Muscle of leg (tissue), 16 donors: ENCODE measurements at places on chromosomes 16 and 17.

- H3K27me3 ChIP-seq = no peaks in the 10 kb centered on the region
- H3K4me3 ChIP-seq = no peak overlapping the region
- H3K27ac ChIP-seq = no peak overlapping the region
- no peaks in the 10 kb centered on the region for H3K4me1 ChIP-seq
These were observed 19.2 kb upstream of the ABAT start for GRCh38 chr16:8655184-8655717.

GRCh38 chr17:34725008-34725407 lies 145.6 kb downstream of the TMEM132E start:
- H3K27me3 ChIP-seq = peaks cover 7% of the 10 kb centered on the region
- DNase-seq = no peak
- no peak overlapping the region for H3K27ac ChIP-seq
- H3K4me1 ChIP-seq = no peaks in the 10 kb centered on the region

DNA sequence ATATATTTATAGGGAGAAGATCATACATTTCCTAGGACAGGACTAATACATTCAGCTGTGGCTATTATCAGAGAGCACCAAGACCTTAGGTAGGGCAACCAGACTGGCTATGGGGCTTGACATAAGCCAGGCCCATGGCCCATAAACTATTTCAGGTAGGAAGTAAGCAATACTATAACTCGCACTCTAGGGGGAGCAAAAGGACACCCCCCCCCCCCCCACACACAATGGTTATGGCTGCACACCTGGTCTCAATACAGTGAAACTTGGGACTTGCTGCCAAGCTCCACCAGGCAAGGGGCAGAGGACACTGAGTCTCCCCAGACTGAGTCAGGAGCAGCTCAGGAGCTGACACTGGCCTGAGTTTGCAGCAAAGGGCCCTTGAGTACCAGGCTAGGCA lies 348.9 kb upstream of the ASIC2 start:
- H3K4me1 ChIP-seq = peaks cover 7% of the 10 kb centered on the region
- H3K27me3 ChIP-seq = peaks cover 13% of the 10 kb centered on the region
- no peaks in the 10 kb centered on the region for H3K36me3 ChIP-seq
- no peak overlapping the region for H3K27ac ChIP-seq
- no peak for DNase-seq

DNA sequence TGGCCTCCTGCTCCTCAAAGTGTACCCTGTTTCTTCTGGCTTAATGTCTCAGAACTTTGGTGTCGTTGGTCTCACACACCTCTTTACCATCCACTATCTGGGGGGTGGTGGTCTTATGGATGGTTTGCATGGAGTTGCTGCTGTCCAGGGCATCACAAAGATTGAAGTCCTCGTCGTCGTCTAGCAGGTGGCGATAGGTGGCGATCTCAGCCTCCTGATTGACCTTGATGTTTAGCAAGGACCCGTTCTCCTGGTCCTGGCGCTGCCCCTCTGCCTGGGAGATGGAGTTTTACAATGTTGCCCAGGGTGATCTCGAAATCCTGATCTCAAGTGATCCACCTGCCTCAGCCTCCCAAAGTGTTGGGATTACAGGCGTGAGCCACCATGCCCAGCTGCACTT lies 31.1 kb upstream of the HELZ start:
- H3K4me3 ChIP-seq = no peak overlapping the region
- H3K4me1 ChIP-seq = peaks cover 15% of the 10 kb centered on the region
- DNase-seq = no peak
- H3K36me3 ChIP-seq = no peaks in the 10 kb centered on the region
- H3K27me3 ChIP-seq = no peaks in the 10 kb centered on the region

GRCh38 chr17:67813803-67814180 lies 11.5 kb upstream of the BPTF start:
- H3K27ac ChIP-seq = no peak overlapping the region
- no peaks in the 10 kb centered on the region for H3K4me1 ChIP-seq
- H3K4me3 ChIP-seq = no peak overlapping the region

DNA sequence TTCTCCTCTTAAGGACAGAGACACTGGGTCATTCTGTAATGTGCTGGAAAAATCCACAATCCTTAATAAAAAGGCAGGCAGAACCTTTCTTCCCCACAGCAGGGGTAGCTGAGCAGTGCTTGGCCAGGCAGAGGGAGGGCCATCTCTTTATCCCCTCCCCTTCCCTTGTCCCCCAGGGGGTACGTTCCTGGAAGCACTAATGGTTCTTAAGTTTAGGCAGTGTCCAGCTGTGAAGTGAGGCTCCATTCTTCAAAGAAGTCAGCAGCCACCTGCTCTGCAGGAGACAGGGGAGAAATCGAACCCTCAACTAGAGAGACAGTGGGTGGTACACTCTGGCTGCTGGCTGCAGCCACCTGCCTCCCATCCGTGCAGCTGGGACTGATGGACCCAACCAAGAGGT lies 533.9 kb upstream of the CDH11 start:
- peaks cover 21% of the 10 kb centered on the region for H3K4me1 ChIP-seq
- H3K4me3 ChIP-seq = no peak overlapping the region
- no peaks in the 10 kb centered on the region for H3K36me3 ChIP-seq
- H3K27me3 ChIP-seq = peaks cover 12% of the 10 kb centered on the region
- H3K27ac ChIP-seq = no peak overlapping the region

GRCh38 chr17:7684851-7685532 lies 2.3 kb downstream of the TP53 start:
- H3K4me1 ChIP-seq = peaks cover 17% of the 10 kb centered on the region
- peak overlapping the region; percentile 98 for H3K27ac ChIP-seq
- H3K27me3 ChIP-seq = no peaks in the 10 kb centered on the region
- peak overlapping the region; percentile 83 for H3K4me3 ChIP-seq

DNA sequence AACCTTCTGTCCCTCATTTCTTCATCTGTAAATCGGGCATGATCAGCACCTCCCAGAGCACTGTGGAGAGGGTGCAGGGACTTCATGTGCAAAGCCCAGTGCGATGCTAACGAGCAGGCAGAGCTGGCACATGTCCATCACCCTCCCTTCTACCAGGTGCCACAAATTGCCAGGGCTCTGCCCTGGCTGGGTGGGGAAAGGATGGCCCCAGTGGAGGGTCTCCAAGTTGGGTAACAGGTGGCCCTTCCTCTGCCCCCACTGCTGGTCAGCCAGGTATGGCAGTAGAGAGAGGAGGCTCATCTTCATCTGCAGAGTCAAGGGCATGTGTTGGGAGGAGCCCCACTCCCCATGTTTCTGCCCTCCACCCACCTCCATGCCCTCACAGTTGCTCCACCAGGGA lies 61.5 kb upstream of the CDH5 start:
- peaks cover 10% of the 10 kb centered on the region for H3K4me1 ChIP-seq
- DNase-seq = no peak
- no peak overlapping the region for H3K4me3 ChIP-seq
- no peaks in the 10 kb centered on the region for H3K27me3 ChIP-seq

GRCh38 chr16:212999-213398 lies 16.2 kb downstream of the LUC7L start:
- peaks cover 70% of the 10 kb centered on the region for H3K36me3 ChIP-seq
- no peaks in the 10 kb centered on the region for H3K27me3 ChIP-seq
- no peak overlapping the region for H3K27ac ChIP-seq
- H3K4me1 ChIP-seq = no peaks in the 10 kb centered on the region

- no peaks in the 10 kb centered on the region for H3K27me3 ChIP-seq
- peak; percentile 84 for DNase-seq
- peak within 1 kb of the TSS; percentile 51 for H3K27ac ChIP-seq
- H3K4me3 ChIP-seq = peak within 1 kb of the TSS; percentile 74
- H3K36me3 ChIP-seq = peaks cover 56% of the 10 kb centered on the region
- H3K4me1 ChIP-seq = peaks cover 34% of the 10 kb centered on the region
These were observed at the start of gene NME3 for GRCh38 chr16:1771188-1771863. TSS of gene NME3 (minus strand) at chr16:1771543. CDS start at chr16:1771534, 9 bp downstream.

DNA sequence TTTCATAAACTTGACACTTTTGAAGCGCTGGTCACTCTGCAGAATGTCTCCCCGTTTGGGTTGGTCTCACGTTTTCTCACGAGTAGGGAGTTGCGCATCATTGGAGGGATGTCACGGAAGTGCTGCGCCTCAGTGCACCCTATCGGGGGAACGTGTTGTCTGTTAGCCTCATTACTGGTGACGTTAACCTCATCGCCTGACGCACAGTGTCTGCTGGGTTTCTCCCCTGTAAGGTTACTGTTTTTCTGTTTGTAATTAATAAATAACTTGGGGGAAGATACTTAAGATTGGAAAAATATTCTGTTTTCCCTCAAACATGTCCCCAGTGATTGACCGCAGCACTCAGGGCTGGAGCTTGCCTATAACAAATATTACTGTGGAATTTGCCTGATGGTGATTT lies 26.7 kb downstream of the VAC14 start:
- H3K27ac ChIP-seq = no peak overlapping the region
- H3K4me1 ChIP-seq = peaks cover 27% of the 10 kb centered on the region
- peaks cover 29% of the 10 kb centered on the region for H3K36me3 ChIP-seq
- no peaks in the 10 kb centered on the region for H3K27me3 ChIP-seq

DNA sequence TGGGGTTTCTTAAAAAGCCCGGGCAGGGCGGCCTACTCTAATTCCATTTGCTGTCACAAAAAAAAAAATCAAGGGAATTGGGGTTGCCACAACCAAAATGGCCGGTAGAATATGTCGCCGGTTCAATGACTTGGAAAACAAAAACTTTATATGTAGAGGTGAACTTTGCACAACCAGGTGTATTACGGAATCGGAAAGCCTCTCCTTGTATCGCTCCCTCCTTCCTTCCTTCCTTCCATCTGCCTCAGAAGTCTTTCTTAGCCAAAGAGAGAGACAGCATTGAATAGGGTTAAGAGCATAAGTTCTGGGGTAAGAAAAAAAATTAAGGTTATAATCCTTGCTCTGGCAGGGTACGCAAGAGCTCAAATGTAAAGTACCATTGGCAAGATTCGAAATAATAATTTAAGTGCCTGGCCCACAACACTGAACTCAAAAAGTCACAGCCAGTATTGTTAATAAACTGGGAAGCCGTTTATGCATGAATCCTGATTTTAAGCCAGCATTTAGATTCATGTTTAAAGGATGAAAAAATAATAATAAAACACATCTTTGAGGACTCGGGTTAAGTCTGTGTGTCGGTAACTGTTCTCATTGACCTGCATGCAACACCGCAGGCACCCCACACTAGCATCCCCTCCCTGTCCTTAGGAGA lies 522 bp upstream of the GLG1 start:
- peaks cover 16% of the 10 kb centered on the region for H3K4me1 ChIP-seq
- H3K27ac ChIP-seq = peak overlapping the region; percentile 99
- H3K4me3 ChIP-seq = peak overlapping the region; percentile 99
- no peaks in the 10 kb centered on the region for H3K36me3 ChIP-seq

GRCh38 chr17:74723891-74724290 lies 11.2 kb upstream of the CD300LF start:
- H3K4me1 ChIP-seq = no peaks in the 10 kb centered on the region
- no peak overlapping the region for H3K27ac ChIP-seq
- H3K36me3 ChIP-seq = no peaks in the 10 kb centered on the region
- no peak overlapping the region for H3K4me3 ChIP-seq
- H3K27me3 ChIP-seq = peaks cover 6% of the 10 kb centered on the region

- no peaks in the 10 kb centered on the region for H3K27me3 ChIP-seq
- no peak overlapping the region for H3K27ac ChIP-seq
- H3K36me3 ChIP-seq = peaks cover 60% of the 10 kb centered on the region
- peaks cover 41% of the 10 kb centered on the region for H3K4me1 ChIP-seq
- no peak for DNase-seq
These were observed 19.6 kb downstream of the KATNB1 start for GRCh38 chr16:57755061-57755684.

GRCh38 chr17:41782142-41782541 lies 4.4 kb downstream of the JUP start:
- DNase-seq = no peak
- H3K4me1 ChIP-seq = peaks cover 54% of the 10 kb centered on the region
- no peaks in the 10 kb centered on the region for H3K27me3 ChIP-seq

DNA sequence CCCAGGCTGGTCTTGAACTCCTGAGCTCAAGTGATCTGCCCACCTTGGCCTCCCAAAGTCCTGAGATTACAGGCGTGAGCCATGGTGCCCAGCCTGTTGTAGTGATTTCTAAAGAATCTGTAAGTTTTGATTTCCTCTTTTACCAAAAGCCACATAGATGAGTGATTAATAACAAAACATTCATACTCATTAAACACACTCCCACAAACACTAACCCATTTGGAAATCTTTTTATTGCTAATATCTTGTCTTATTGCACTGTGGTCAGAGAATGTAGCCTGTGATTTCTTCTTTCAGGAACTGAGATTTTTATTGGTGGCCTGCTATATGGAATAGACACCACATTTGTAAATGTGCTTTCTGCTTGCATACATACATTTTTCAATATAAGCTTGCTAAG lies 31.6 kb downstream of the MYH10 start:
- no peak overlapping the region for H3K27ac ChIP-seq
- H3K36me3 ChIP-seq = peaks cover 13% of the 10 kb centered on the region
- no peaks in the 10 kb centered on the region for H3K27me3 ChIP-seq
- H3K4me3 ChIP-seq = no peak overlapping the region

- DNase-seq = no peak
- H3K4me3 ChIP-seq = no peak overlapping the region
- H3K27me3 ChIP-seq = no peaks in the 10 kb centered on the region
- no peak overlapping the region for H3K27ac ChIP-seq
- no peaks in the 10 kb centered on the region for H3K36me3 ChIP-seq
These were observed 206.2 kb downstream of the ANKFN1 start for GRCh38 chr17:56359518-56359917.

- H3K27ac ChIP-seq = no peak overlapping the region
- H3K4me1 ChIP-seq = peaks cover 25% of the 10 kb centered on the region
- no peak overlapping the region for H3K4me3 ChIP-seq
- no peak for DNase-seq
- H3K27me3 ChIP-seq = peaks cover 21% of the 10 kb centered on the region
These were observed 36.2 kb downstream of the RAB11FIP4 start for GRCh38 chr17:31427684-31428083.

DNA sequence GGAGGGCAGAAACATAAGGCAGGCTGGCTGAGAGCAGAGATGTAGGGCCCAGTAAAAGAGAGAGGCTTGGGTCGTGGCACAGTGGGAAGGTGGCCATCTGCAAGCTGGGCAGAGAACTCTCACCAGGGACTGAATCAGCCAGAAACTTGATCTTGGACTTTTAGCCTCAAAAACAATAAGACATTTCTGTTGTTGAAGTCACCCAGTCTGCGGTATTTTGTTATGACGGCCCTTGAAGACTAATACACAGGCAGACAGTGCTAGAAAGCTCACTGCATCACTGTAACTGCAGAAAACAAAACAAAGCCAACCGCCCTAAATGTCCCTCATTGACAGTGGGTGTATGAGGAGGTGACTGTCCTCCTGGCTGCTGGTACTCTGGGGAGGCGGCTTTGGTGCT lies 3.9 kb upstream of the JPH3 start:
- DNase-seq = no peak
- peaks cover 47% of the 10 kb centered on the region for H3K27me3 ChIP-seq
- H3K4me1 ChIP-seq = no peaks in the 10 kb centered on the region

DNA sequence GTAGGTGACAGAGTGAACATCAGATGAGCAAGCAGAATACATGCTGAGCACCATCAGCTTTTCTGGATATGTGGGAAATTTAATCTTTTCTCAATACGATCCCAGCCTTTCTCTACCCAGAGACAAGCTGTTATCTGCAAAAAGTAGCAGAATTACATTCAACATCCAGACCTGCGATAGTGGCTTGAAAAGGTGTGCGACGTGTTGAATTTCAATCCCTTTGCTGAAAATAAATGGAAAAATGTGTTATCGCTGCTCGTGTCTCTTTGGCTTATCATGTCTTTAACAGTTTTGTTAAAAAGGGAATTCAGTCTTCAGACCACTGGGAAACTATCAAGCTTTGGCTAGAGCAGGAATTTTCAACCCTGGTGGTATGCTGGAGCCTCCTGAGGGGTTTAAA lies 98.8 kb upstream of the FAM20A start:
- no peak overlapping the region for H3K27ac ChIP-seq
- no peak for DNase-seq
- H3K27me3 ChIP-seq = no peaks in the 10 kb centered on the region
- H3K4me3 ChIP-seq = no peak overlapping the region
